ENCODE measurements at places on chromosomes 2 and 18.

- no peak for DNase-seq
Measured at GRCh38 chr2:153953761-153954160, 82.0 kb downstream of the GALNT13 start.

GRCh38 chr18:61785588-61785987 is 107.2 kb downstream of the RNF152 start:
- no peak for DNase-seq

GRCh38 chr2:37971971-37972370 is 46.9 kb downstream of the RMDN2 start:
- DNase-seq, result no peak

- DNase-seq, result no peak
Measured at GRCh38 chr18:57789759-57790158, 13.4 kb downstream of the ATP8B1 start.

- DNase-seq, result no peak
Measured at GRCh38 chr2:43065036-43065435, 161.4 kb downstream of the ZFP36L2 start.

- DNase-seq, result no peak
Measured at GRCh38 chr2:231290321-231291015, 92.0 kb downstream of the ARMC9 start.

- DNase-seq, result no peak
Measured at GRCh38 chr2:64649626-64650025, 4.1 kb downstream of the SERTAD2 start.

DNA sequence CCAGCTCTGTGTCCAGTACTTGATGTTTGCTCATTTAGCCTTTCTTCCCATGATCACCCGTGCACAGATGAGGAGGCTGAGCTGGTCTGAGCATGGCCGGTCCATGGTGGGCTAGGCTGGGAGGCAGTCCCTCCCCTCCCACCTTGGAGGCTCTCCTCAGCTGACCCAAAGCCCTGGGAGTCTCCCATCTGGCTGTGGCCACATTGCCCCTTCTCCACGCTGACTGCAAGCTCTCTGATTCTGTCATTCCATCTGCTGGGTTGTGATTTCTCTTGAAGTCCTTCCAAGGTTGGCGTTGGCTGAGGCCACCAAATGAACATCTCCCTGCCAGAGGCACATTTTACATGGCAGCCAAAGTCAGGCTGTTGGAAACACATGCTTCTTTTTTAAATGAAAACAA is 44.0 kb downstream of the ACKR3 start:
- no peak for DNase-seq

GRCh38 chr2:188529710-188530109 is 238.0 kb downstream of the GULP1 start:
- DNase-seq, result no peak

DNA sequence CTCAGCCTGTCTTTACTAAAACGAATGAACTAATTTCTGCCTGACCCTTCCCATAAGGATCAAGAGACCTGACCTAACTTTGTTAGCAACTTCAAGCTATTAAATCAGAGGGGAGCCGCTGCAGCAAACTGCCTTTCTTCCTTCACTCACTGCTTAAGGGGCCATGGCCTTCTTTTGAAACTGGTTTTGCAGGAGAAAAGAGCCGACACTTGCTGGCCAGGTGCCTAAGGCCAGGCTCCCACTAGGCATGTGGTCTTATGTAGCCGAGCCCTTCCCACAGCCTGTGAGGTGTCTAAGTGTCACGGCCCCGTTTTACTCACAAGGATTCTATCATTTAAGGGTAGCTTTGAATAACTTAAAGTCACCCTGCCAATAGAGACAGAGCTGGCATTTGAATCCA is 130.8 kb downstream of the ZNF236 start:
- no peak for DNase-seq

DNA sequence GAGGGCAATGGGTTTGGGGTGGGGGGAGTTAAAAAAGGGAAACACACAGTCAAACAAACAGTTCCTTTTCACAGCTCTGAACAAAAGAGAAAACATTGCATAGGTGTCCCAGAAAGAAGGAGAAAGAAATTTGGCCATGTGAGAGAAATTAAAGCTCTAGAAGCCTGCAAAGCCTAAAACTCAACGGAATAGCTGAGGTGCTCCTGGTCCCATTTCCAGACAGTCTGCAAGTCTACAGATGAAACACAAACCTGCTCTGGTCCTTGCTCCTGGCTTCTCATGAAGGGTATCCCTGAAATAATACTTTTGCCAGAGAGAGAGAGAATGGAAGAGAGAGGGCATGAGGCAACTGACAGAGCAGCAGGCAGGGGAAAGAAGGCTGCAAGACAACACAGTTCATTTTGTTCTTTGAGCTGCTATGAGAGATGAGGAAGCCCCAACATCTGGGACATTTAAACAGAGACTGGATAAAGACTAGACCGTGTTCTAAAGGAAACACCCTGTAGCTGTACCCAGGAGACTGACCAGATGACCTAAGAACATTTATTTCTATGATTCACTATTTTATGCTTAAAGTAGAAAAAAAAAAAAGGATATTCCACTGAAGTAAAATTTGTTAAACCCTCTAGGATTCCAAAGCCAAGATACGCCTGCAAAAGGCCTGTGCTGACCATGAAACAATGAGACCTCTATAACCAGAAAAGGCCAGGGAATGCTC is 57.3 kb upstream of the CYP26B1 start:
- no peak for DNase-seq

DNA sequence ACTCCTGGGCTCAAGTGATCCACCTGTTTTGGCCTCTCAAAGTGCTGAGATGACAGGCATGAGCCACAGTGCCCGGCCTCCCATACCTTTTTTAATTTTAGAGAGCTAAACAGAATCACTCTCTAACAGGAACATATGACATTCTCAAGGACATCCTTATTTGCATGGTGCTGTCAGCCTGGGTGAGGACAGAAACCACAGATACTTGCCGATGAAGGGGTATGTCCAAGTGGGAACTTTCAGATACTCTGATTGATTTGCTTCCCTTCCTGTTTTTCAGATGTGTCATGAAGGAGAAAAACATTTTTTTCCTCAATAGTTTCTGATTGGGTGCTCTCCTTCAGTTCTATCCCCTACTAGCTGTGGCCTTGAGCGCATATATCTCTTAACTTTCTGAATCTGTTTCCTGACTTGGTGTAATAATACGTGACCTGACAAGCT is 49.6 kb downstream of the MYO3B start:
- DNase-seq, result no peak

GRCh38 chr2:44778671-44779476 is 162.6 kb upstream of the SIX3 start:
- DNase-seq, result no peak

DNA sequence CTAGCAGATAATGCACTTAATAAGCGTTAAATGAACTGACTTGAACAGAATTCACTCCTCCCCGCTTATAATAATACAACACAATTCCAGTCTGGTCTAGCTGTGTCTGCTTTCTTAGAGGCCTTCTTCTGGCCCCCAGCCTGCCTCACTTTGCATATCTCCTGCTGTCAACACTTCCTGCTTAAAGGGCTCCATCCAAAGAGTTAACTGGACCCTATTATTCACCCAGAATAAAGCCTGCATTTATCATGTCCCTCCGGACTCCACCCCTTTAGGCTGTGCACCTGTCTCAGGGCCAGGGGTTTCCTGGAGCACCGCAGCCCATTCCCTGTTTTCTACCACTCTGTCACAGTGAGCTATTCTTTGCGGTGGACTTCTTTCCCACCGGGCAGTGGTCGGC is 292.8 kb upstream of the FBXO11 start:
- DNase-seq, result no peak

- DNase-seq, result no peak
Measured at GRCh38 chr2:196295005-196295404, 123.6 kb upstream of the STK17B start.

DNA sequence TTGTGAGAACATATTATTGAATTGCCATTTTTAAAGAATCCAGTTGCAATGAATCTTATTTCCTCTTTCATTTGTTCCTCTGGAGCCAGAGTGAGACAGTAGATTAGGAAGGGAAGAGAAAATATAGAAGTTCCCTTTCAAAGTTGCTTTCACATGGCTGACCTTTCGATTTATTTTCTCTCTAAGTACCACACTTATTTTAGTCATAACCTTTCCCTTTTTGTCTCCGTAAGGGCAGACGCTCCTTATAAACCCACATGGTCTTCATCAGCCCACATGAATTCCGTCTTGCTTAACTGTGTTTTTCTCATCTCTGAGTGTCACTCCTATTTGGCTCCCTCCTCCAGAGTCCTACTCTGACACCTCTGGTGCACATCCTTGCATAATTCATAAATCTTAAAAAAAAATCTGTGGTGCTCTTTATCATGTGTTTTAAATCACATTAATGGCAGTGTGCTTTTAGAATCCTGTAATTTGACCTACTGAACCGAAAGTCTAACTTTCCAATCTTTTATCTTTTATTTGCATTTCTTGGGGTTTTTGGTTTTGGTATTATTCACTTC is 38.5 kb upstream of the ZNF396 start:
- no peak for DNase-seq

GRCh38 chr2:12151716-12152115 is 405.3 kb downstream of the LPIN1 start:
- no peak for DNase-seq

GRCh38 chr2:145777914-145778313 is 1258.0 kb upstream of the ZEB2 start:
- DNase-seq, result no peak

- no peak for DNase-seq
Measured at GRCh38 chr2:42725657-42726056, 38.3 kb downstream of the OXER1 start.

GRCh38 chr2:86221066-86221684 is 21.9 kb downstream of the MRPL35 start:
- no peak for DNase-seq

All from stimulated activated CD8-positive, alpha-beta memory T cell treated with anti-CD3 and anti-CD28 coated beads, Interleukin-12 subunit alpha, Interleukin-12 subunit beta, amount 100 ng/mL, for 4 hours (primary cell).